ENCODE measurements at places on chromosomes 2 and 18.

GRCh38 chr2:74071426-74071825 is 76.3 kb downstream of the BOLA3 start:
- no peak for DNase-seq

GRCh38 chr2:95539836-95540235 is 52.0 kb upstream of the TRIM43 start:
- DNase-seq: no peak

GRCh38 chr18:39260565-39260964 is 1695.0 kb upstream of the CELF4 start:
- no peak for DNase-seq

DNA sequence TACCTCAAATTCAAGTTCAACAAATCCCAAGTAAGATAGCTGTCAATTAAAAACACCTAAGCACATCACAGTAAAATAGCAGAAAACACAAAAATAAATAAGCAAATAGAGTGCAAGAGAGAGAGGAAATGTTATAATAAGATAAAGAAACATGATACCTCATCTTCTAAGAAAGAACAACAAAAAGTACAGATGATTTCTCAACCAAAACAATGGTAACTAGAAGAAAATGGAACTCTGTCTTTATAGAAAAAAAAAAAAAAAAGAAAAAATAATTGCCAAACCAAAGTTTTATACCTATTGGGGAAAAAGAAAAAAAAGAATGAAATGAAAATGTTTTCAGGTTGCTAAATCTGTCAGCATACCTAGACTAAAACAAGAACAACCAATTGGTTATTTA is 1253.5 kb upstream of the CDH2 start:
- no peak for DNase-seq

GRCh38 chr2:60741576-60741975 is 14.5 kb upstream of the PAPOLG start:
- no peak for DNase-seq

DNA sequence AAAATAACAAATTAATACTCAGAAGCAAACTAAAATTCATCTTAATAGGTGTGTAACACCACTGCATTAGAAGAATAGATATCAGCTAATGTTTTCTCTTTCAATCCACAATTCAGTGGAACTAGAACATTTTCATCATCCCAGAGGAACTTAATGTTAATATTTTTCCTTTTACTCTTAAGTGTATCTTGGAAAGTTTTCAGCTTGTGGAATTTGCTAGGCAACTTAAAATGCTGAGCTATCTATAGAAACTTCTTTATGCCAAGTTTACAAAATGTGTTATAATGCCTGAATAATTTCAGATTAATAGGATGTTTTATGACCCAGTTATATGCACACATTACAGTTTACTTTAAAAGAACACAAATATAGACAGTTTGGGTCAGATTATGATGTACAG is 86.6 kb upstream of the FAM237A start:
- DNase-seq: no peak
